ENCODE measurements at places on chromosomes 1 and 21.
A peak's percentile ranks its signal among the peaks of the same experiment; 100 is the strongest.

DNA sequence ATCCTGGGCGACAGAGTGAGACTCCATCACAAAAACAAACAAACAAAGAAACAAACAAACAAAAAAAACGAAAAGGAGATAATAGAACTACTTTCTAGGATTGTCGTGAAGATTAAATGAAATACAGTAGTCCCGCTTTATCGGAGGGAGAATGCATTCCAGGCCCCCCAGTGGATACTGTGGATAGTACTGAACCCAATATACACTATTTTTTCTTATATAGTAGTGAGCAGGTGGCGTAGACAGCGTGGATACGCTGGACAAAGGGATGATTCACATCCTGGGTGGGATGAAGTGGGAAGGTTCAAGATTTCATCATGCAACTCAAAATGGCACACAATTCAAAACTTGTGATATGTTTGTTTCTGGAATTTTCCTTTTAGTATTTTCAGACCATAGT, 8.0 kb downstream of the SLC35F3 start:
- no peak for DNase-seq

- DNase-seq = no peak
These were observed 118.9 kb downstream of the GDAP2 start for GRCh38 chr1:117810553-117810952.

- DNase-seq = no peak
These were observed 45.5 kb downstream of the ATP5PF start for GRCh38 chr21:25689226-25689625.

GRCh38 chr1:101119289-101119688, 93.7 kb upstream of the DPH5 start:
- no peak for DNase-seq

DNA sequence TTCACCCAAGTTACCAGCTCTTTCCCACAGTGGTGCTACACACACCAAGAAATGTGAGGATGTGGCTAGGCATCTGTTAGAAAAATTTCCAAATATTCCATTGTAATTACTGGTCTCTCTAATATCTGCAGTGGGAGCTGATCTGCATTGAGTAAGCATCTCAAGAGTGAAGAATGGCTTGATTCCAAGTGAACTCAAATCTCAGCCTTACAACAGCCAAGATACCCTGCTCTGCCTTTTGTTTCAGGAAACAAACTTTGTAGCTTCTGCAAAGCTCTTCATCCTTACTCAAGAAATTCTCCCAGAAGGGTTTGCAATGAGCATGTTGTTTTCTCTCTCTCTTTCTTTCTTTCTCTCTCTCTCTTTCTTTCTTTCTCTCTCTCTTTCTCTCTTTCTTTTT, 181.1 kb downstream of the FCRL5 start:
- DNase-seq = no peak

DNA sequence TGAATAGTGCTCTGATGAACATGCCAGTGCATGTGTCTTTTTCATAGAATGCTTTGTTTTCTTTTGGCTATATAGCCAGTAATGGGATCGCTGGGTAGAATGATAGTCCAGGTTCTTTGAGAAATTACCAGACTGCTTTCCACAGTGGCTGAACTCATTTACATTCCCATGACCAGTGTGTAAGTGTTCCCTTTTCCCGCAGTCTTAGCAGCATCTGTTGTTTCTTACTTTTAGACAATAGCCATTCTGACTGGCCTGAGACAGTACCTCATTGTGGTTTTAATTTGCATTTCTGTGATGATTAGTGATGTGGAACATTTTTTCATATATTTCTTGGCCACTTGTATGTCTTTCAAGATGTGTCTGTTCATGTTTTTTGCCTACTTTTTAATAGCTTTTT, 784.5 kb downstream of the USP25 start:
- no peak for DNase-seq

- no peak for DNase-seq
These were observed 38.1 kb downstream of the TMEM53 start for GRCh38 chr1:44636083-44636687.

DNA sequence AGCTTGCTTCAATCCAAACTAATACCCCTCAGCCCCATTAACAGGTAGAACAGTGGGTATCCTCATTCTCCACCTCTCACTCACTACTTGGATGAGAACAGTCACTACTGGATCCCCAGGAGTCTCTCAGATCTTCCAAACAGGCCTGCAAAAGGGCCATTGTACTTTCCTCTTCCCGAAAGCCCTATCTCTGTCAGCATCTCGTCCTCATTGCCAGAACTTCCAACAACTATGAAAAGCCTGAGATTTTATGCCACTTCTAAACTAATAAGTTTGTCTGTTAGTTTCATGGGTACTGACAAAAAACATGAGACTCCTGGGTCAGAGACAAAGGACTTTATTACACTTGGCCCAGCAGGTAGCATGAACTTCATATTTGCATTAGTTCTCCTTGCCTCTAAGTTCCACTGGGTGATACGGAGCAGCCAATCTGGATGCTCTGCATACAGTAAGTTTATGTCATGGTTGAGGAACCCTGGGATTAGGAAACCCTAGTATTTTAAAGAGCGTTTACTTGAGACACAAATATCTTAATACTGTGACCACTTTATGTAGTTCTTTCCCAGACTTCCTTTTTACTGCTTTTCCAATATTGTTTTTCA, 38.1 kb downstream of the VANGL2 start:
- DNase-seq = no peak

DNA sequence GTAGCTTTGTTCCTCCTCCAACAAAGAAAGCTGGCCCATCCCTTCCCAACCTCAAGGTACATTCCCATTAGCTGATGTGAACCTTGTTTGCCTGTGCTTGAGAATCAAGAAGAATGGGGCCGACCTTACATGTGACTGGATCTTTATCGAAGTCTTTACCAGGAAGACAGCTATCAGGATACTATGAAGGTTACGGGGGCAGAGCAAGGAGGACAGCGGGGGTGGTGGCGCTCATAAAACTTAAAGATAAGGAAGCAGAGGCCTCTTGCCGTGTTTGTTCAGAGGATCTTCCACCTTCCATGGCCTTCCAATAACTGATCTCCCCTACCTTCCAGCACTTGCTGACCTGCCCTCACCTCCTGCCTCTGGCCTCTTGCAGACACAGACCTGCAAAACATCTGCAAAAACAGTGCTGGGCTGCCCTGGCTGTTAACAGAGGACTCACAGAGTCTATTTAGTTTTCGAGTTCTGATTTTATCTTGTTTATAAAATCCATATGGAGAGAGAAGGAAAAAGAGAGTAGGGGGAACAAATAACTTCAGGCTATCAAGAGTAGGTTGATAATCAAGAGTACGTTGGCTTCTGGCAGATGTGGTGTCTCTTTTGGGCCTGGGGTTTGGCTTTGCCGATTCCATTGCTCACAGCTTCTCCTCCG, 198.0 kb downstream of the HUNK start:
- no peak for DNase-seq

DNA sequence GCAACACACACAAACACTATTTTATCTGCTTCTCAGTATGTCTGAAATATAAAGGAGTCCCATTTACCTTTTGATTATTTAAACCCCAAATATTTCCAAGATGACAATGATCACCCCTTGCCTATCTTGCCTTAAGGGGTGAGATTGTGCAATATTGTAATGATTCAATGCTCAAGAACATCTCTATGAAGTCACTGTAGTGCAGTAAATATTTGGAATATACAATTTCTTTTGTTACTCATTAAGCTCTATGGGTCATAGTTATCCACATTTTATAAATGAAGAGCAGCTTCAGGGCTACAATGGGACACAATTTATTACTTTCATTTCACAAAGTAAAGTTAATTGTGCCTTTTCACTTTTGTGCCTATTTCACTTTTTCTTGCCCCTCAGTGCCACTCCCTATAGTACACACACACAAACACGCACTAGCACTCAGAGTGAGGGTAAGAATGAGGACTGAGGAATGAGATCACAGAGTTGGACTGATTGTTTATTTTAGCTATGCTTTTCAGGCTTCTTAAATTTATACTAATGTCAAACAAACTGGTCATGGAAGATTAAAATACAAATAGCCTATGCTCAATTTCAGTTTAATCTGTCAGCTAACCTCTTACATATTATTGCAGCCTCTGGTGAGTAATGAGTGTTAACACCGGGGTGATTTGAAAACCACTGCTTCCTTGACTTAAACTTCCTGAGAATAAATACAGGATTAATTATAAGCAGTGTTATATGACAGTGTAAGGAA, 521.0 kb upstream of the B3GALT2 start:
- DNase-seq = no peak

- no peak for DNase-seq
These were observed 16.2 kb upstream of the LIN9 start for GRCh38 chr1:226325178-226325577.

GRCh38 chr1:195236991-195237889, 1371.0 kb downstream of the KCNT2 start:
- DNase-seq = no peak

GRCh38 chr1:165612062-165612461, 19.0 kb upstream of the MGST3 start:
- DNase-seq = no peak

GRCh38 chr1:221644145-221644448, 97.8 kb downstream of the DUSP10 start:
- DNase-seq = no peak

DNA sequence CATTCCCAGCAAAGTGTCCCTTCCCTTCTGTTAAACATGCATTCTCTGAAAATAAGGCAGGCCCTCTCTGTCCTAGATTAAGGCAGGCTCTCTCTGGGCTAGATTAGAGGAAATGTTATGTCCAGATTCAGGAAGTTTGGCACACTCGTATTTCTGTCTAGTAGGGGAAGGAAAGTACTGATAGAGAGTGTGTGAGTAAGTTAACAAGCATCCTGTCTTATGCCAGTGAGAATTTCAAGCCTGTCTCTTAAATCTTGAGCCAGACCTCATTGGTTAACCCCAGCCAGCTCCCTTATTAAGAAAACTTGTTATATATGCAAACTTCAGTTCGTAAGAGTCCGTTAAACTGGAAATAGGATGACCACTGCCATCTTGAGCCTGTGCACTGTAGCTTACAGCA, 31.6 kb downstream of the IGSF5 start:
- DNase-seq = no peak

DNA sequence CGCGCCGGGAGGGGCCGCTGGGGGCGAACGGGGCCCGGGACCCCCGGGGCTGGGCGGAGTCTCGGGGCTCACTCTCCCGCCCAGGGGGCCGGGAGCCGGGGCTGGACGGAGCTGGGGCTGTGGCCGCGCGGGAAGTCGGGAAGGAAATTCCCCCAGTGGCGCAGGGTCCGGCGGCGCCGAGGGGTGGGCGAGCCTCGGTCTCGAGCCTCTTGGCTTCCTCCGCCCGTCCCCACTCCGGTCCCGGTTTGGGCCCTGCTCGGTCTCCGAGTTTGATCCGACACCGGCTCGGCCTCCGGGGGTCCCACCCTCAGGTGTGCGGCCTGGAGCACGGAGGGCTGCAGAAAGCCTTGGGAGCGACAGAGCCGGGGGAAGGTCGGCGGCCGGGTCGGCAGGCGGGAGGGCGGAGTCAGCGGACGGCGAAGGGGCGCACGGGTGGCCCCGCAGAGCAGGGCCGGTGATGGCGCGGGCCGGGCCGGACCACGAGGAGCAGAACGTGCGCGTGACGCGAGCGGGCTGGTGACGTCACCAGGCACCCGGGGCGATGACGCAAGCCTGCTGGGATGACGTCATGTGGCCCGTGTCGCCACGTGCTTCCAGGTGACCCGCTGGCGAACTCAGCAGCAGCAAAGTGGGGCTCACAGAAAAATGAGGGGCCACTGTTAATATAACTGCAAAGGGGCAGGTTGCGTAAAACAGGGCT, 610 bp upstream of the HES4 start:
- peak; percentile 39 for DNase-seq

DNA sequence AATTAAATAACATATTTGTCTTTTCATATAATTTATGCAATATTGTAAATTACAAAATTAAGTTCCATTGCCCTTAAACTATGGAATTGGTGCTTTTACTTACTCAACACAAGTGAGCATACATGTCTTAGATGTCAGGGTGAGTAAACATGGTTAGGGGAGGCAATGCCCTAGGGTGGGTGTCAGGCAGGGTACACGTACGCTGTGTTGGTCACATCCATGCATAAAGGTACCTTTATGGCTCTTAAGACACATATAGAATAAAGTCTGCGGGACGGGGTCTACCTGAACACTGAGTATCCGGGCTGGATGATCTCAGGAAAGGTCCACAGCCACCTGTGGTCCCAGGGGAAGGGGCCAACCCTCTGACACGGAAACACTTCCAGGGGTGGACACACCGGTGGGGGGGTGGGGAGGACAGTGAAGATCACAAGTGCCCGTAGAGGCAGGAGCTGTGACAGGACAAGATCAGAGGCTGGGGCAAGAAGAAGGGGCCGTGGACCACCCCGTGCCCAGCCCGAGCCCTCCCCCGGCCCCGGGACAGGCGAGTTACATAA, 720 bp downstream of the LIN9 start:
- peak; percentile 38 for DNase-seq

- DNase-seq = no peak
These were observed 153.3 kb upstream of the ERG start for GRCh38 chr21:38651570-38651969.

GRCh38 chr1:226335661-226336060, 26.7 kb upstream of the LIN9 start:
- no peak for DNase-seq

DNA sequence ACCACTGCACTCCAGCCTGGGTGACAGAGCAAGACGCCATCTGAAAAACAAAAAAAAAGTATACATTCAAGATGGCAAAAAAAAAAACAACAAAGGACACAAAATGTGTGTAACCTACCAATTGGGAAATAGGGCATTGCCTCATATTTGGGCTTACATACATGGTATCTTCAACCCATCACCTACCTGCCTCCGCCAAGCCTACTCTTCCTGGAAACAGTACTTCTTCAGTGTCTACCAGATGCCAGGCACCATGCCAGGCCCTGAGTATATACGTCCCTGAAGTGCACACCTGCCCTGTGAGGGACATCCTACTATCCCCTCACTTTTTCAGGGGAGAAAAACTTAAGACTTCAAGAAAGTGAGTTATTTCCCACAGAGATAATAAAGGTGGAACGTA, 160.2 kb downstream of the TOMM20 start:
- DNase-seq = no peak

DNA sequence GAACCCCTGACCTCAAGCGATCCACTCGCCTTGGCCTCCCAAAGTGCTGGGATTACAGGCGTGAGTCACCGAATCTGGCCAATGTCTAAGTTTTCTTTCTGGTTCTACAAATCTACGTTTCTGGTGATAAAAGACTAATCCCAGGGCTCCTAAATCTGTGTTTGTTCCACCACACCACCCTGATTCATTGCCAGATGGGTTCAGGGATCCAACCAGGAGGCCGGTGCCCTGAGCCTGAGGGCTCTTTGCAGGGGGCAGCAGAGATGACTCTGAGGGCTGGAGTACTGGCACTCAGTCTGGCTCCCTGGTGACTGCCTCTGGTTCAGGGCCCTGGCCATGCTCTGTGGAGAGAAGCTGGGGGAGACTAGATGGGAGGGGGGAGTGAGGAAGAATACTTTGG, 10.5 kb upstream of the OPRD1 start:
- DNase-seq = no peak

DNA sequence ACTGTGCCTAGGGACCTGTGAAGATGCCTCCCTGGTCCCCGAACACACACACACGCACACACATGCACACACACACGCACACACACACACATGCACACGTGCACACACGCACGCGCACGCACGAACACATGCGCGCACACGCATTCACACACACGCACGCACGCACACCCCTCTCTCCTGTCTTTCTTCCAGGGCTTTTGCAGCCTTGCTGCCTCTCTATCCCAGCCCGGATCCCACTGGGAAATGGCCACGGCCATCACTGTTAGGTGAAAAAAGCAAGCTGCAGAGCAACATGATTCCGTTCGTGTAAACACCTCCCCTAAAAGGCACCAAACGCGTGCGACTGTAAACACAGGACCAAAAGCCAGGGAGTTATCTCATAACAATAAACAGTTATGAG, 39.7 kb downstream of the NKAIN1 start:
- no peak for DNase-seq

GRCh38 chr1:41640756-41641474, 156.4 kb upstream of the EDN2 start:
- no peak for DNase-seq

All from NCI-H774 (cell line).